ENCODE measurements at places on chromosomes 13 and 19. TPM values are rescaled to one million over a fixed set of nuclear protein-coding genes. Genes with fewer than 3 reads are reported as not detected.

RAB3A gene
- total RNA-seq, result 0.76 TPM

RFPL4AL1 gene
- not detected for total RNA-seq

GRCh38 chr13:97627566-97627965, 193.6 kb downstream of the RAP2A start:
- DNase-seq, result no peak

DNA sequence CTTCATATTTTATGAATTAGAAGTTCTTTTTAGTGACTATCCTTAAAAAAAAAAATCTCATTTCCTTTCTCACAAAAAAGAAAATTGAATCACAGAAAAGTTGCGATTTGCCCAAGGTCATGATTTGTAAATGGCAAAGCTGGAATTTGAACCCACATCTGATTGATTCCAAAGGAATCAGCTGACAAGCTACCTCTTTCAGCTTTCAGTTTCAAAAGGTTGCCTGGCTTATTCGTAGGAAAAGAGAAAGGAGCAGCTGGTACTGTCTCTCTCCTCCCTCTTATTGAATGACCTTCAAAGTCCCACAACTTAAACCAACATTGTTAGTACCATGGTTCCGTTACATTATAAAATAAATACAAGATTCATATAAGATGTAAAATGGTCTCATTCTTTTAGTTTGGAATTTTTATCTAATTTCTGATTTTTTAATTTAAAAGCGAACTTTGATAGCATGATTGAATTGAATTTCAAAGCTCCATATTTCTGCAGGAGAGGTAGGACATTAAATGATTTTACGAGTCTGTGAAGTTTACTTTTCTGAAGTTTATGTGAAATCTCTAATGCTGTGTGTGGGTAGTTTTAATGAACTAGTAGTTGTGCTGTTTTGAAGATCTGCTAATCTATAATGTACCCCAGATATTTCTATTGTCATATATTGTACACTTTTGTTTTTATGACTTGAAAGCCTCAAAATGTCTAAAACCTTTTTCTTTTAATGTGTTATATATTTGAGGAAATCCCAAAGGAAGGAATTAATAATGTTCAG, 18.5 kb upstream of the KCTD4 start:
- no peak for DNase-seq

DNA sequence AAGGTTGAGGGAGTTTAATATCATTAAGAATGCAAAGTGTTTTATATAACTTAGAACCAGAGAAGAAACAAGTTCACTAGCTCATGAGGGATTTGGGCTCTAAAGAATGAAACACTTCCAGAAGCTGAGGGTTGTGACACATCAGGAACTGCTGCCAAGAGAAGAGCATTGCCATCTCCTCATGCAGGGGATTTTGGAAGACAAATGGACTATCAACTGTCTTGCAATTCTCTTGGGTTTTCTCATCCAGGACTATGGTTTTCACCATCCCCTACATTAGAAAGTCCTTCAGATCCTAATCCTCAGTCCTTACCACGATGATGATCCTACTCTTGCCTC, 59.7 kb upstream of the KL start:
- no peak for DNase-seq

- DNase-seq, result no peak
These were observed 553.9 kb downstream of the LMO7 start for GRCh38 chr13:76189882-76190519.

GRCh38 chr13:44373601-44374347, at the start of gene SERP2:
Gene SERP2 (plus strand): TSS chr13:44373824. CDS start chr13:44374026, 202 bp downstream.
- no peak for DNase-seq

DNA sequence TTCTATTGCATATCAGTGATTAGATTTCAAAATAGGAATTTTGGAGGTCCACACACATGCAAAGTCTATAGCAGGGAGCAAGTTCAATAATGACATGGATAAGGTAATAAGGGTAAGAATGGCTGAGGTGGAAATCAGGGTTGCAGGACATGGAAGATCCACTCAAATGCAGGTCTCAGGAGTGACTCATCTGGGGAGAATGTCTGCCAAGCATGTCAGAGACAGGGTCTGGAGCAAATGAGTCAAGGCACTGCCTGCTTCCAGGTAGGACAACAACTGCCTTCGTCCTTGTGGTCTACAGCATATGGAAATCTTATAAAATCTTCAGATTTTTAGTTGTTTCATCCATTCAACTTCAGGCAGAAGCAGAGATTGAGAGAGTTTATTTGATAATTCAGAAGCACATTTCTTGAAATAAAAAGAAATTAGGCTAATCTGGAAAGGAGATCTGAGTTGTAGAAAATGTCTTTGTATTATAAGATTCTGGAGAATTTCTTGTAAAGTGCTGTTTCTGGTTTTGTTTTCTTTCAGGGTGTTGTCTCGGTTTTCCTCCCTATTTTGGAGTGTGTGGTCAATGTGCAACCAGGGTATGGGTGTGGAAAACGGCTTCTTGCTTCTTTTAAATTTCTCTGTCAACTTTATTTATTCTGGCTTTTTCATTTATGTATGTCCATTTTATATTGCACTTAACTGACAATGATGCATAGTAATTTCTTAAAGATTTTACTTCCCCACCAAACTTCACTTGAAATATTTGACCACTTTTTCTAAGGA, 748.8 kb downstream of the LIG4 start:
- no peak for DNase-seq

DNA sequence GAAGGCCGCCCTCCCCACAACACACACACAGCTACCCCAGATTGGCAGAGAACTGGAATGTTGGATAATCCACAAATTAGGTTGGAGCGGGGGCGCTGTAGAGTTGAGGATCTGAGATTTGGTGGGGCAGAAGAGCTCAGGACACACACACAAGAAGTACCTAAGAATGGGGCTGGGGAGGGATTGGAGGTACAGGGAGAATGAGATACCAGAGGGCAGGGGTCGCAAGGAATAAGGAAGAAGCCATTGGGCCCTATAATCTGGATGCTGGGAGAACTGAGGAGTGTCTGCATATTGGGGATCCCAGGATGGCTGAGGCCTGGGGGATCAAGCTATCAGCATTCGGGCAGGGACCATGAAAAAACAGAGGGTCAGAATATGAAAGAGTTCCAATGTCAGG, 11.5 kb downstream of the SYT3 start:
- DNase-seq, result no peak

STAP2 gene
- 61.4 TPM for total RNA-seq

DNA sequence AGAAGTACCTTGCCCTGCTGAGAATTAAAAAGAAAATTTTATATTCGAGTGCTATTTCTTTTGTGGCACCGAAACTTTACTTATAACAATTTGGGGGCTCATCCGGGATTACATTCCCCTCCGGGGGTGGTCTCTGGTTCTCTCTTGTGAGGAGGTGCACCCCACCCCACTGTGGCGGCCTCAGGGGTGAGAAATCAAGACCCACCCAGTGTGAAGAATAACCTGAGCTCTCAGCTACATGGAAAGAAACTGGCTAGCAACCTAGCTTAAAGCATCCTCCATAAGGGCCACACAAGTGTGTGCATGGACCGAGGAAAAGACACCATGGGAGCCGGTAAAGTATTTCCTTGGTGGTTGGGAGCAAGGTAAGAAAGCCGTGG, 50.9 kb upstream of the ANKRD10 start:
- no peak for DNase-seq

- no peak for DNase-seq
These were observed 13.1 kb upstream of the HIF3A start for GRCh38 chr19:46283771-46284170.

PTGIR gene
- 1.1 TPM for total RNA-seq

DNAAF3 gene
- 0.53 TPM for total RNA-seq

GRCh38 chr19:29393915-29394460, 131.8 kb upstream of the VSTM2B start:
- no peak for DNase-seq

RAD23A gene
- 81.6 TPM for total RNA-seq

HSH2D gene
- total RNA-seq, result 0.31 TPM

DNA sequence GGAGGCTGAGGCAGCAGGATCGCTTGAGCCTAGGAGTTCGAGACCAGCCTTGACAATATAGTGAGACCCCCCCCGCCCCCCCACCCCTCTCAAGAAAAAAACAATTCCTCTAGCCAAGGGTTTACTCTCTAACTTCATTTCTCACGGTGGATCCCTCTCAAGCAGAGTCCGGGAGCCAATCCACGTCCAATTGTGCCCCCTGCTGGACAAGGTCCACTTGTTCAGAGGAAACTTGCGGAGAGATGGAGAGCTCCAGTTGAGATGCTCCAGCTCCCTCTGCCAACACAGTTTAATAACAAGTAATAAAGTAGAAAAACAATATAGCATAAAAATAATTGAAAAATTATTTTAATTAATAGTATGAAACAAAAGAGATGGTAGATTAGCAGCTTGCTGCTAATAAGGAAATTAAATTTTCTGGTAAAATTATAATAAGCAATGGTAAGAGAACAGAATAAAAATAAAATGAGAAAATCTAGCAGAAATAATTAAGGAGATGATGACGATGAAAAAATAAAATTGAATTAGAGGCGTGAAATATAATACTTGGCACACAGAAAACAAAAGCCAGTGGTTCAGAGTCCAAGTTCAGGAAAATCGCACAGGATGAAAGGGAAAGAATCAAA, 14.5 kb upstream of the SIGLEC14 start:
- DNase-seq, result no peak
